MM.1S (cell line): ENCODE measurements at places on chromosomes 6 and 20.

GRCh38 chr6:46898006-46898405, 23.7 kb downstream of the ADGRF5 start:
- H3K4me3 ChIP-seq: no peak overlapping the region
- H3K4me1 ChIP-seq: no peaks in the 10 kb centered on the region
- H3K27me3 ChIP-seq: no peaks in the 10 kb centered on the region
- H3K27ac ChIP-seq: no peak overlapping the region
- no peaks in the 10 kb centered on the region for H3K36me3 ChIP-seq

- no peak overlapping the region for H3K27ac ChIP-seq
- DNase-seq: no peak
- no peaks in the 10 kb centered on the region for H3K4me1 ChIP-seq
- no peaks in the 10 kb centered on the region for H3K27me3 ChIP-seq
- H3K36me3 ChIP-seq: no peaks in the 10 kb centered on the region
These were observed 12.7 kb upstream of the SLC17A1 start for GRCh38 chr6:25844518-25844917.

GRCh38 chr6:131914234-131914633, 36.9 kb downstream of the CCN2 start:
- H3K27ac ChIP-seq: no peak overlapping the region
- no peaks in the 10 kb centered on the region for H3K36me3 ChIP-seq
- H3K4me1 ChIP-seq: peaks cover 40% of the 10 kb centered on the region
- H3K27me3 ChIP-seq: no peaks in the 10 kb centered on the region
- no peak overlapping the region for H3K4me3 ChIP-seq
- no peak for DNase-seq

DNA sequence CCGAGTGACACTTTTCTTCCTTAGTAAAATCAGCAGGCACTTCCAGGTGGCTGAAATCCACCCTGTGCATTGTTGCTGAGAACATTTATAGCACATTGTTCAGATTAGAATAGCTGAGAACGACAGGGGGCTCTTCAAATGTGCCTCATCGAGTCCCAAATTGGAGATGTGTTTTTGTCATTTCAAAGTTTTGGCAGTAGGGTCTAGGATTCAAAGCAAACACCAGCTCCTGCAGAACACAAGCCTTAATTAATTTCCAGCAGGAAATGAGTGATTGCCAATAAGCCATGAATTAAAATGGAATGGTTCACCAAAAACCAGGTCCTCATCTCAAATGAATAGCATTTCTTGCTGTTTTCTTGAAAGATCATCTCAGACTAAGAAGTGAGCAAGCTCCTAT, 171.6 kb downstream of the PLCB1 start:
- H3K36me3 ChIP-seq: no peaks in the 10 kb centered on the region
- no peak overlapping the region for H3K4me3 ChIP-seq
- no peak overlapping the region for H3K27ac ChIP-seq
- no peaks in the 10 kb centered on the region for H3K27me3 ChIP-seq
- DNase-seq: no peak
- H3K4me1 ChIP-seq: peaks cover 6% of the 10 kb centered on the region; the same call in 1 of the 2 replicates

- H3K4me1 ChIP-seq: peaks cover 16% of the 10 kb centered on the region
- H3K27me3 ChIP-seq: no peaks in the 10 kb centered on the region
- H3K27ac ChIP-seq: peak overlapping the region; percentile 57; the same call in 1 of the 2 replicates
These were observed 28.7 kb upstream of the BEND3 start for GRCh38 chr6:107144014-107144413.

DNA sequence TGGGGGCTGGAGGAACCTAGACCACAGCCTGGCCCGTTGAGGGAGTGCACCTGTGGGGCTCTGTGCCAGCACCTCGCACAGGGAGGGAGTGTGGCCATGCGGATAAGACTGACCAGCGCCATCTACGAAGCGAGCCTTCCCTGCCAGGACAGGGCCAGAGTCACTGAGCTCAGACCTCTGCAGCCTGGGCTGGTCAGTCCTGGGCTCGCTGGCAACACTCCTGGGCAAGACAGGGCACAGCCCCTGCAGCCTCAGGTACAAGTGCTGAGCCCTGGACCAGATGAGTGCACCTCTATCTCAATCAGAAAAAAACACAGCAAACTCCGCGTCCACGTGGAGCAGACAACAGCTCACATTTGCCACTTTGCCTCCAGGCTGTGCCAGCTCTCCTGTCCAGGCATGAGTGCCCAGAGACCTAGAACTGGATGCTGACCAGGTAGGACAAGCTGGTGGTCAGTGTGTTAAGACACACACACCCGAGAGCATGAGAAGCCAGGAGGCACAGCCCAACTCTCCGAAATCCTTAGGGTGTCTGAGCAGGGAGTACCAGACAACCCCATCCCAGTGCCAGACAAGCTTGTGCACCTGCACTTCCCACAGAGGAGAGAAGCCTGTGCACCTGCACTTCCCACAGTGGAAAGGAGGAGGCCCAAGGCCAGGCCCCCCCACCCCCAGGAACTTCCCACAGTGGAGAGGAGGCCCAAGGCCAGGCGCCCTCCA, 4.9 kb downstream of the ARFRP1 start:
- H3K27me3 ChIP-seq: no peaks in the 10 kb centered on the region
- DNase-seq: no peak
- H3K27ac ChIP-seq: no peak overlapping the region
- peaks cover 6% of the 10 kb centered on the region for H3K4me1 ChIP-seq

DNA sequence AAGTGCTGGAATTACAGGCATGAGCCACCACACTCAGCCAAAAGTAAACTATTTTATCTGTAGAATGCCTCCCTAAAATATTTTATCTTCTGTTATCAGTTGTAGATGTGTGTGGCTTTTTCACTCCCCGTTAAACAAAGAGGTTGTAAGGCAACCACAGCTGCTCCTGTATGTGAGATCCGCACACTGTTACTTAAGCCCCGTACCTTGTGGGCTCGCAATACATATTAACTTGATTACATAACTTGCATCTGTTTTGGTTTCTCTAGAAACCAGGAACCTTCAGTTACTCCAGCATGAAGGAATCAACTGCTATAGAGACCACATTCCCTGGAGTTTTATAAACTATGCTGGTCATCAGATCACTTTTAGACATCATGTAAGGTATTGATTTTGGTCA, 420.1 kb upstream of the SLC35B3 start:
- DNase-seq: no peak
- H3K4me3 ChIP-seq: no peak overlapping the region

DNA sequence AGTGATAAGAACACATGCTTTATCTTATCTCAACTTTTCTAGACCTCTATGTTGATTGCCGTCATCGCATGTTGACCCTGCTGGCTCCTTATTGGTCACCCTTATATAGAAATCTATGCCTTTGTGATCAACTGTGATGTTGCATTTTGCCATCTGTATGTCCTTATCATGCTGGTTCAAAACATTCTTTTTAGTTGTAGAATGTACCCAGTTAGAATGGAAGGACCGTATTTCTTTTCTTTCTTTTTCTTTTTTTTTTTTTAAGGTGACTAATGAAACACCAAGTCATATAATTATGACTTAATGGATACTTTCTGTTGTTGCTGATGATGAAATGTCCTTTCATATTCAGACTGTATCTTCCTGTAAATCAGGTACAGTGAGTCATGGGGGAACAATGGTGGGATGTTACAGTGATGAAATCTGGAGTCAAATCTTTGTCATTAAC, 145.9 kb upstream of the CITED2 start:
- no peaks in the 10 kb centered on the region for H3K36me3 ChIP-seq
- no peak overlapping the region for H3K4me3 ChIP-seq
- H3K27ac ChIP-seq: no peak overlapping the region

- no peak overlapping the region for H3K4me3 ChIP-seq
- H3K27me3 ChIP-seq: peaks cover 100% of the 10 kb centered on the region
- no peak for DNase-seq
- H3K36me3 ChIP-seq: no peaks in the 10 kb centered on the region
- H3K27ac ChIP-seq: no peak overlapping the region
These were observed 76.4 kb upstream of the BHLHE23 start for GRCh38 chr20:63082939-63083735.

DNA sequence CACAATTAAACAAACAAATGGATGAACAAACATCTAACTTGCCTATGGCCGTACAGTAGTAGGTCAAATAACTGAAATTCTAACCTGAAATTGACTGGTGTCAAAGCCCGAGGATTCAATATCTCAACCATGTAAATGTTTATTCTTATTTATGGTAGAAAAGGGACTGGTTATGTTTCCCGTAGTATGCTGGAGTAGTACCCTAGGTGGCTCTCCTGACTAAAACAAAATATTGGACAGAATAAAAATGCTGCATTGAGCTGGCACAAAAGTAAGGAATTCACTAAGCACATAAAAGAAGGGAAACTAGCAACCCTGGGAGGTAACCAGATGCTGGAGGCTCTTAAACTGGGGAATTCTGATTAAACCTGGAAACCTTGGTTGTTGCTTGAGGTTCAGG, 117.1 kb upstream of the PREP start:
- DNase-seq: no peak
- H3K4me3 ChIP-seq: no peak overlapping the region
- no peaks in the 10 kb centered on the region for H3K36me3 ChIP-seq
- no peaks in the 10 kb centered on the region for H3K4me1 ChIP-seq

GRCh38 chr6:169451065-169451838, 197.6 kb upstream of the THBS2 start:
- H3K36me3 ChIP-seq: no peaks in the 10 kb centered on the region
- no peaks in the 10 kb centered on the region for H3K4me1 ChIP-seq
- H3K27me3 ChIP-seq: no peaks in the 10 kb centered on the region
- H3K4me3 ChIP-seq: no peak overlapping the region

GRCh38 chr6:9028086-9028485, 592.7 kb upstream of the SLC35B3 start:
- no peaks in the 10 kb centered on the region for H3K4me1 ChIP-seq
- no peaks in the 10 kb centered on the region for H3K36me3 ChIP-seq
- no peak overlapping the region for H3K4me3 ChIP-seq
- no peaks in the 10 kb centered on the region for H3K27me3 ChIP-seq
- H3K27ac ChIP-seq: no peak overlapping the region

DNA sequence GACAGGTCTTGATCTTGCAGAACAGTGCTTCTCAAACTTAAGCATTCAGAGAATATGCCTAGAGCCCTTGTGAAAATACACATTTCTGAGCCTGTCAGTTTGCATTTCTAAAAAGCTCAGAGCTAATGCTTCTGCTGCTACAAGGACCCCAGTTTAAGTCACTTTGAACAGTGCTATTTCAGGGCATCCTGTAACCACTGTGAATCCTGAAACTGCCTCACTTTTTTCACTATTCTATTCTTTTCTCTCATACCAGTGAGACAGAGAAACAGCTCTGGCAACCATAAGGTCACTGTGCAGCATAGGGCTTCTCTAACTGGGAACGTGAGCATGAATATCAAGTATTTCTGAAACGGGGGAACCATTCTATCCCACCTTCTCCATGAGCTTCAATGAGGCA, 51.2 kb downstream of the LGSN start:
- 0 out of 2 replicates have a peak overlapping the region, but pooled peaks have one; percentile 13 for H3K4me3 ChIP-seq
- H3K36me3 ChIP-seq: no peaks in the 10 kb centered on the region
- no peaks in the 10 kb centered on the region for H3K27me3 ChIP-seq

- no peak overlapping the region for H3K27ac ChIP-seq
- no peaks in the 10 kb centered on the region for H3K27me3 ChIP-seq
- H3K4me3 ChIP-seq: no peak overlapping the region
- H3K36me3 ChIP-seq: no peaks in the 10 kb centered on the region
These were observed 38.7 kb downstream of the TRAF3IP2 start for GRCh38 chr6:111566873-111567517.

- no peaks in the 10 kb centered on the region for H3K36me3 ChIP-seq
- H3K4me3 ChIP-seq: no peak overlapping the region
- no peak for DNase-seq
These were observed 20.2 kb downstream of the MAP3K4 start for GRCh38 chr6:161011492-161012480.

DNA sequence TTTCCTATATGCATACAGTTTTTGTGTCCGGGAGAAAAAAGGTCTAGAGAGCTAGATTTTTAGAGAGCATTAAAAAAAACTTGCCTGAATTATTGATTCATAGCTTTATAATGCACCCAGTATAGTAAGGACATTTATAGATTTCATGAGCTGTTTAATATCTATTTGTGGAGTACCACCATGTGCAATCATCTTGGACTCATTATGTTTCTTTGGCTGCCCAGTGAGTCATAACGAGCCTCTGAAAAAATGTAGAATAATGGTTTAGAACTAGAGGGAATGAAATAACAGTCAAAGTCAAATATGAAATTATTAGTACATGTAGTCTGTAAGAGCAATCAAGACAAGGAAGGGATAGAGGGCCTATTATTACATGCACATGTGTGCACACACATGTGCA, 350.0 kb downstream of the CD83 start:
- H3K36me3 ChIP-seq: no peaks in the 10 kb centered on the region
- no peak overlapping the region for H3K4me3 ChIP-seq
- no peak for DNase-seq
- no peaks in the 10 kb centered on the region for H3K4me1 ChIP-seq

DNA sequence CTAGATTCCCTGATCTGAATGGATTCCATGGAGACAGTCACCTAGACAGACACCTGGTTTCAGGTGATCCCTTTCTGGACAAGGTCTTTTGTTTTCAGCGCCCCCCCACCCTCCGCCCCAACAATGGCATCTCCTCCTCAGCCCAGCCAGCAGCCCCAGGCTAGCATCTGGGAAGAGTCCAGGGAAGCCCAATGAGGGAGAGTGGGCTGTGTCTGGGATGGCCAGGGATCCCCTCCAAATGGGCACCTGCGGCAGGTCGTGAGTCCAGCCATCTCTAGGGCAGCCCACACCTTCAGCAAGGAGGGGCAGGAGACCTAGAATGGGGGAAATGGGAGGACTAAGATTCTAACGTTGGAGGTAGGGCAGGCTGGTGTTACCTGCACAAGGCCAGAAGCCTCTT, 1.2 kb upstream of the SLC24A3 start:
- H3K36me3 ChIP-seq: no peaks in the 10 kb centered on the region
- no peak overlapping the region for H3K4me3 ChIP-seq
- H3K27ac ChIP-seq: no peak overlapping the region
- 0 out of 2 replicates have a peak, but pooled peaks cover 5% of the 10 kb centered on the region for H3K4me1 ChIP-seq

GRCh38 chr6:124040655-124041054, 237.0 kb downstream of the NKAIN2 start:
- H3K27me3 ChIP-seq: no peaks in the 10 kb centered on the region
- no peak overlapping the region for H3K27ac ChIP-seq
- no peak overlapping the region for H3K4me3 ChIP-seq
- H3K4me1 ChIP-seq: 0 out of 2 replicates have a peak, but pooled peaks cover 7% of the 10 kb centered on the region
- peak; percentile 9 for DNase-seq

GRCh38 chr20:42018979-42019378, 400.8 kb upstream of the CHD6 start:
- no peaks in the 10 kb centered on the region for H3K4me1 ChIP-seq
- no peak for DNase-seq
- H3K27ac ChIP-seq: no peak overlapping the region
- H3K27me3 ChIP-seq: no peaks in the 10 kb centered on the region
- no peaks in the 10 kb centered on the region for H3K36me3 ChIP-seq

DNA sequence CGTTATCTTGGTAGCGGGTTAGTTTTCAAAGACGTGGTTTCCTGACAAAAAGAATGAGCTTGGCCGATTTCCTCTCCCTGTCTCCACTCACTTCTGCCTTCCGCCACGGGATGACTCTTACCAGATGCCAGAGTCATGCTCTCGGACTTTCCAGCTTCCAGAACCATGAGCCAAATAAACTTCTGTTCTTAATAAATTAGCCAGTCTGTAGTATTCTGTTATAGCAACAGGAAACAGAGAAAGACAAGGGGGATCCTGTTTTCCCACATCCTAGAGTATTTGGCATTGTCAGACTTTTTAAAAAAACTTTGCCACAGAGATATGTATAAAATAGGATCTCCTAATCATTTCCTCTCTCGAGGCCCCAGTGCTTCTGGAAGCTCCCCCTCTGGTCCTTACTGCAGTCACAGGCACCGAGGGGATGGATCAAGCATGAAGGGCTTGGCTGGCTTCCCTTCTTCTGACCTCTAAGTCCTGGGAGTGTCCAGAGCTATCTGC, 84.9 kb upstream of the NAA20 start:
- no peaks in the 10 kb centered on the region for H3K36me3 ChIP-seq
- no peak overlapping the region for H3K27ac ChIP-seq
- DNase-seq: no peak
- H3K27me3 ChIP-seq: peaks cover 30% of the 10 kb centered on the region

GRCh38 chr6:138231381-138231886, 13.1 kb upstream of the PBOV1 start:
- DNase-seq: no peak
- H3K27me3 ChIP-seq: no peaks in the 10 kb centered on the region
- H3K36me3 ChIP-seq: no peaks in the 10 kb centered on the region
- peaks cover 11% of the 10 kb centered on the region for H3K4me1 ChIP-seq
- no peak overlapping the region for H3K4me3 ChIP-seq
